Ascending aorta (tissue), 2 donors: ENCODE measurements at places on chromosomes 7 and 10.

DNA sequence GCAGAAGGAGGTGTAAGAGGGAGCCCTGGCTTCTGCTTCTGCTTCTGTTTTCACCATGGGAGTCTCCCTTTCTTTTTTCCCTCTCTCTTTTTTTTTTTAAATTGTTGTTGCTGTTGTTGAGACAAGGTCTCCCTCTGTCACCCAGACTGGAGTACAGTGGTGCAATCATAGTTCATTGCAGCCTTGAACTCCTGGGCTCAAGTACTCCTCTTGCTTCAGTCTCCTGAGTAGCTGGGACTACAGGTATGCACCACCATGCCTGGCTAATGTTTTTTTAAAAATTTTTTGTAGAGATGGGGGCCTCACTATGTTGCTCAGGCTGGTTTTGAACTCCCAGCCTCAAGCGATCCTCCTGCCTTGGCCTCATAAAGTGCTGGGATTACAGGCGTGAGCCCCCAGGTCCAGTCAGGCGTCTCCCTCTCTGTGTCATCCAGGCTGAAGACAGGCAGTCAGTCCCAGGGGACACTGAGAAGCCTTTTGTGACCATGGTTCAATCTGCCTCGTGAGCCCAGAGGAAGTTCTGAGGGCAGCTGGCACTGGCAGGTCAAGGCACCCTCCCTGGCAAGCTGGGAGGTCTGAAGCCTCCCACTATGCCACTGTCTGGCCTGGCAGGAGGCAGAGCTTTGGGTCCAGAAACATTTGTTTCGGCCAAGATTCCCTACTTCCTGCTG lies 33.6 kb upstream of the NPFFR1 start:
- DNase-seq = no peak

DNA sequence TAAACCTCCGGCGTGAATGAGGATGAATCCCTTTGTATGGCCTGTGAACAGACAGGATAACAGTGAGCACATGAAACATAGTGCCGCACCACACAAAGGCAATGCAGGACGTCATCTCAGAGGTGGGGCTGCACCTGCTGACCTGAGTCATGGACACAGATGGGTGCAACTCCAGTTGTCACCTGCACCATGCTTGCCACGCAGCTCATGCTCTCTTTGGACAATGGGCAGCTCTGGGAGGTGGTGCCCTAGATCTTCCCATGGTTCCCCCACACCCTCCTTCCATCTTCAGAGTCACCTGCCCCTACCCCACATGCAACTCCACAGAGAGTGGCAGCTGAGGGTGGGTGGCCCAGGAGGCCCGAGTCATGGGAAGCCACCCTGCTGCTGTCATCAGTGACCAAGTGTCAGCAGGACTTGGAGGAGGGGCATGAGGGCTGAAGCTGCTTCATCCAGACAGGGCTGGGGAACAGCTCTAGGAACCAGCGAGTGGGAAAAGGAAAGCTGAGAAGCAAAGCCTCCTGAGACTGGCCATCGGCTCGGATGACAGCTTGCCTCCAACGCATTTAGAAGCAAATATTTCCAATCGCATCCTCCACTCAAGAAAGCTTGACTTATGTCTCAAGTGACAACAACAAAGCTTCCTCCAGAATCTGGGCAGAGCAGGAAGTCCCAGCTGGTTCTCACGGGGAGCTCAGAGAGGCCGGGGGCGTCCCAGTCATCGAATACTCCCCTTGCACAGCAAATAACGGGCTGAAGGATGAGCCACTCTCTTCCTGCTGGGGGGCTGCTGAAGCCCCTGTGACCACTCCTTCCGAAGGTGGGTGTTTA lies 27.1 kb downstream of the VIPR2 start:
- no peak for DNase-seq

DNA sequence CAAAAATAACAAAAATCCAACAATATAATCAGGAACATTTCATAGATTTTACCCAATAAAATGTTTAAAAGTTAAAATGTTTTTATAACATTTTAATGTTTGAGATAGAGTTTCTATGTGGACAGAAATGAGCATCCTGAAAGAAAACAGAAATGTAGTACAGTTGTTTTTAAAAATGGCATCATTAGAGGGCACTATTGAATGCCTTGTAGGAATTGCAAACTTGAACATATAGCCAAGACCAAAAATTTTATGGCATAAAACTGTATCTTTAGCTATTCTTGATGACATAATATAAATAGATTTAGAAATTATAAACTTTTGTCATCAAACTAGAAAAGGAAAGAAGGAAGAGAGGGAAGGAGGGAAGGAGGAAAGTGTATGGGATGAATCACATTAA lies 1372.7 kb downstream of the GATA3 start:
- DNase-seq = no peak

DNA sequence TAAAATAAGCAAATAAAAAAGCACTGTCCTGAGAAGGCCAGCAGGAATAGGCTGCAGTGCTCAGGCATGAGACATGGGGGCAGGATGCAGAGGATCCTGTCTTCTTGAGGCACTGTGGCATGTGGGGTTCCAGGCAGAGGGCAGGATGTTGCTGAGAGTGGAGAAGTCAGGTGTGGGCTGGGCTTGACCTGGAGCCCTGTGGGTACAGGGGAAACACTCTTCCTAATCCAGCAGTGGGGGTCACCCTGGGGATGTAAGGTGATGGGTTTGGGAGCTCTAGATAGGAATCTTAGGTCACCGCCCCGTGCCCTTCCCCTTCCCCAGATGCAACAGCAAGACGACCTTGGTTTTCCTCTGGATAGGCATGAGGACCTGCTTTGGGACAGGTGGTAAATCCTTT lies 13.6 kb downstream of the SUMF2 start:
- no peak for DNase-seq

DNA sequence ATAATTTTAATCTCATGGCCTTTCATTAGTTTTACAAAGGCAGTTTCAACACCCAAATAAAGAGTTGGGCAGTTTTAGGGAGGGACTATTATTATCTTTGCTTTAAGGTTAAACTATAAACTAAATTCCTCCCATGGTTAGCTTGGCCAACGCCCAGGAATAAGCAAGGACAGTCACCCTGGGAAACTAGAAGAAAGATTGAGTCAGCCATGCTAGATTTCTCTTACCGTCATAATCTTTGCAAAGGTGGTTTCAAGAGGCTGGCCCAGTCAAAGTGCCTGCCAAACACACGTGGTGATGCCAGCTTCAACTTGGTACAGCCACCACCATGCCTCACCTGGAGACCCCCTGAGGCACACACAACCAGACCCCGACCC lies 317.4 kb upstream of the SP8 start:
- no peak for DNase-seq

DNA sequence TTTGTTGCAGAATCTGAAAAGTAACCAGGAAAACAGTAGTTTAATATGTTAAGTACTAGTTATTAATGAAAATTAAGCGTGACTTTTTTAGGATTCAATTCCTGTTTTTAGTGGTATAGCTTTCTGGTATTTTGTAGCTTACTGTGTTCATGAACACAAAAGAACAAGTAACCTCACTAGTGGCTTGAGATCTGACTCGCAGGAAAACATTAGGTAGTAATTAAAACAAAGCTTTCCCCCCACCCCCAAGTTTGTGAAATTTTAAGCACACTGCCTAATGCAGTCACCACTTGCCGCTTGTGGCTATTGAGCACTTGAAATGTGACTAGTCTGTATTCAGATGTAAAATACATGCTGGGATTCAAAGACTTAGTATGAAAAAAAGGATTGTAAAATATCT lies 102.5 kb upstream of the RPA3 start:
- no peak for DNase-seq

DNA sequence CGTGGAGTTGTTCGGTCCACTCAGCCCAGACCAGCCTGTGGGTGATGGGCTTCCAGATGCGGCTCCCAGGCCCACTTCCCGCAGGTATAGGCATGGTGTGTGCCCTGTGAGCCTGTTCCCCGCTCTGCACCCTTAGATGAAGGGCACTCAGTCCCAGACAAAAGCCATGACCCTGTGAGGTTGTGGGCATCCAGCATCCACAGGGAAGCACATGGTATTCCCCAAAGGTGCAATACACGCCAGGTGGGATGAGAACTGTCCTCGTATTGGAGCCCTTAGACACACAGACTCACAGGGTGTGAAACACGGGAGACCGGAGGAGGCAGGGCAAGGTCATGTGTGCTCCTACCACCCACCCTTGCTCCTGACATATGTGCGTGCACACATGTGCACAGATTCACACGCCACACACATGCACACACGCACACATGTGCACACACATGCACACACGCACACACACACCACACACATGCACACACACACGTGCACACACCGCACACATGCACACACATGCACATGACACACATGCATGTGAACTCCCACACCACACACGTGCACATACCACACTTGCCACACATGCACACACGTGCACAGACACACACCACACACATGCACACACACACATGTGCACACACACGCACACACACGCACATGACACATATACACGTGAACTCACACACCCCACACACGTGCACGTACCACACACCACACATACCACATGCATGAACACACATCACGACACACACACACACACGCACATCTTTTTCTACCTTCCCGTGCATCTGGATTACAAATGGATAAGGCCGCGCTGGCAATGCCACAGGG lies 319.4 kb downstream of the WDR37 start:
- DNase-seq = no peak
